ENCODE measurements at places on chromosomes 5 and 9.

DNA sequence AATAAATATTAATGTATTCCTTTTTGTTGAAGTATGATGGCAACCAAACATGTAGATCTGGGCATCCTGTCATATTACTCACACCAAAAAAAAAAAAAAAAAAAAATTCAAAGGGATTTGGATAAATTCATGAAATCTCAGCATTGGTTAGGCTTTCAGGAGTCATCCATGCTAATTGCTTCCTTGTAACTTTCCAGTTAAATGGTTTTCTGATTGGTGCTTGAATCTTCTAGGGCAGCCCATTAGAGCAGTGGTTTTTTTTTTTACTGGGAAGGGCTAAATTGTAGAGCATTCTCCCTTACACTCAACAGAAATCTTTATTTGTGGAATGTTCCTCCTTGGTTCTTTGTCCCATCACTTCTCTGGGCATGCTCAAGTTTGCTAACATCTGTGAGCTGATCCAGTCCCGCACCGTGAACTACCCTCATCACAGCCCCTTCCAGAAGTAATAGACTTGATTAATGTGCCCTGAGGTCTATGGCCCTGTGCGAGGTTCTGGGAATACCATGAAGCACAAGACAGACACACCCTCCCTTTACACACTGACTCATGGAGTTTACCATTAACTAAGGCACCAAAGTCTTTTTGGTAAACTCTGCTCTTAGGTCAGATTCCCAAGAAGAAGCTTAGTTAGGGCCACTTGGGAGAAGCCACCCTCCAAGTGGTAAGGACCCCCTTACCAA is 56.0 kb downstream of the RGS3 start:
- DNase-seq, result no peak

DNA sequence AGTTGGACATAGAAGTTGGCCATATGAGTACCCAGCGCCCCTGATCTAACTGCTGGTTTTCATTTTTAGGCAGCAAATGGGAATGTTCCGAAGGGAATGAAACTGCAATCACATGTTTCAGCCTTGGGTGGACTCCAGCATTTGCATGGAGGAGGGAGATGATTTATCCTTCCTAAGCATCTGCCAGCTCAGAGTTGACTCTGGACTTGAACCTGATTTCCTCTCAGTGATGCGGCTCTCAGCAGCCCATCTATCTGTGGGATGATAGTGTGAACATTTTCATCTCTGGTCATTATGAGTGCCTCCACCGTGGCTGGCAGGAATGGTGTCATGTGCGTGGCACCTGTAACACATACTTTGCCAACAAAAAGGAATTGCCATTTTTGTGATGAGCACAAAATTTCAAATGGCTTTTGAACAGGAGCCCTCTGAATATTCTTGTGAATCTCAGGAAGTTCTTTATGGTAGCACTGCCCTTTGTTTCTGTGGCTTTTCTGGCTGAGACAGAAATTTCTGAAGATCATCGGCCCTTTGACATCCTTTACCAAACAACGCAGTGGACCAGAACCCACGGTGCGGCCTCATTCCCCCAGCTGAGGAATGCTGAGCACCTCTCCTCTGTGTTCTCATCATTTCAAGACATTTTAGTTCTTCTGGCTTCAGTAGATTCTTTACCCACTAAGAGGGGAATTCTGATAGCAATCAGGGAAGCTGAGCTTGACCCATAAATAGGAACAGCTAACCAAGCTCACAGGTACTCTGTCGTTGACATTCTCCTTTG is 28.5 kb downstream of the FUBP3 start:
- no peak for DNase-seq

DNA sequence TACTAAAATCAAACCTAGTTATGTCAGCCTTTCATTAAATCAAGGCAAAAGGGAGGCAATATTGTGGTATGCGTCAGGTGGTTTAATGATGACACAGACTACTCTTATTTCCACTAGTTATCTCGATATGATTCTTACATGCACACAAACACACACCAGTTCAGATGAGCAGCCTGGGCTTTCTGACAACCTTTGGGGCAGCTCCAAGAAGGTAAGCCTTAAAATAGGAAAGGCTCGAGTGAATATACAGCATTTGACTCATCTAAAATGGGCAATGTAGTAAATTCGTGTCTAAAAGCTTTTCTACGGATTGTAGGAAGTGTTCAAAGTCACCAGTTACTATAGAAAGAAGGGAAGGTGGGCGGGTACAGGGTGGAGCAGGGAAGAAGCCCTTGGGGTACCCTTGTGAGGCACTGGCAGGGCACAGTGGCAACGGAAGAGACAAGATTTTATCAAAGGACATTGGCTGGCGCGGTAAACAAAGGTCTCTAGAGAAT is 1.9 kb downstream of the ANKH start:
- no peak for DNase-seq

GRCh38 chr5:139915266-139915665 is 119.7 kb downstream of the PSD2 start:
- no peak for DNase-seq

DNA sequence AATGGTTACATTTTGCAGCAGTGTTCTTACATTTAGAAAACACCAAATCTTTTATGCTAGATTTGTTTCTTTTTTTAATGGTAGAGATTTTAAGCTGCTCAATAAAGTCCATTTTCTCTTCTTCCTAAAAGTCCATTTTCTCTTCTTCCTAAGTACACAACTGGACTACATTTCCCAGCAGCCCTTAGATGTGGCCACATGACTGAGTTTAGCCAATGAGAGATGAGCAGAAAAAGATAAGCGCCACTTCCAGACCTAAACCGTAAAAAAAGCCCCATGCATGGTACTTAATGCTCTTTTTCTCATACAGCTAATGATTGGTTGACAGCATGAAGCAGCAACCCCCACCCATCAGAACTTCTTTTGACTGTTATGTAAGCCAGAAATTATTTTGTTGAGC is 206.7 kb downstream of the FAM114A2 start:
- no peak for DNase-seq

DNA sequence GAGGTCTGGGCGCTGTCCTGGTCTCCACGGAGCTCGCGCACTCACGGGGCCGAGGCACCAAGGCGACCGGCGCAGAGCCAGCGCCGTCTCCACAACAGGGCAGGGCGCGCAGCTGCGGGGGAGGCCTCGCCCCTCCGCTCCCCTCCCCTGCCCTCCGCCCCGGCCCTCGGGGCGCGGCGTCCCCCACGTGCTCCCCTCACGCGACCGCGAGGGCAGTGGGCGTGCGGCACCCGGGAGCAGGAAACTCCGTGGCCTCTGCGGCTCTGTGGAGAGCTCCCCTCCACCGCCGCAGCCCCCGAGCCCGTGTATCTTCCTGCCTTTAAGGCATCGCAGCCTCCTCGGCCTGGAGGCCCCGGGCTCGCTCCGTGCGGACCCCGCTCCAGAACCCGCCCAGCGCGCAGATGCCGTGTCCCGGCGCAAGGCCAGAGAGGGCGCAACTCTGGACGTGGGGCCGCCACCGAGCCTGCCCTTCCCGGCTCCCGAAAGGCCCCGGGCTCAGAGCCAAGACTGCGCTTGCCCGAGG is 708 bp upstream of the TUBB4B start:
- DNase-seq, result no peak

- DNase-seq, result no peak
Measured at GRCh38 chr5:52789851-52790250, 2.1 kb downstream of the ITGA1 start.

GRCh38 chr5:153515301-153515700 is 24.8 kb downstream of the GRIA1 start:
- no peak for DNase-seq

GRCh38 chr9:107630156-107630555 is 140.6 kb upstream of the KLF4 start:
- no peak for DNase-seq

- no peak for DNase-seq
Measured at GRCh38 chr9:127568618-127568970, 43.5 kb upstream of the STXBP1 start.

DNA sequence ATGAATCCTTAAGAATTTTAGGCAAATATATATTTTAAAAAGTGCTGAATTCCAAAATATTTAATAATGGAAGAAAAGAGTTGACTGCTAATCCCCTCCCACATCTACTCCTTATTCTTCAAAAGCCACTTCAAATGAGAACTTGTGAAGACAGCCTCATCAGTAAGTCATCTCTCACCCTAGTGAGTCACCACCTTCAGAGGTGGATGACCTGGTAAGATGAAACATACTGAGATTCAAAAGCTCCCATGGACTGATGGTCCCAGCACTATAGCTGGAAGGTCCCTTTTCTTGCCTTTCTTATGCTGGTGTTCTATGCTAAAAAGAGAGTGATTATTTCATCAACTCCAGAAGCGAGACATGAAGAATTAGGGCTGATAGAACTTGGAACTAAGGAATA is 37.8 kb upstream of the SPDL1 start:
- DNase-seq, result no peak

- no peak for DNase-seq
Measured at GRCh38 chr9:71977003-71977402, 65.6 kb downstream of the C9orf85 start.

GRCh38 chr5:54589786-54590185 is 72.2 kb downstream of the SNX18 start:
- DNase-seq, result no peak

DNA sequence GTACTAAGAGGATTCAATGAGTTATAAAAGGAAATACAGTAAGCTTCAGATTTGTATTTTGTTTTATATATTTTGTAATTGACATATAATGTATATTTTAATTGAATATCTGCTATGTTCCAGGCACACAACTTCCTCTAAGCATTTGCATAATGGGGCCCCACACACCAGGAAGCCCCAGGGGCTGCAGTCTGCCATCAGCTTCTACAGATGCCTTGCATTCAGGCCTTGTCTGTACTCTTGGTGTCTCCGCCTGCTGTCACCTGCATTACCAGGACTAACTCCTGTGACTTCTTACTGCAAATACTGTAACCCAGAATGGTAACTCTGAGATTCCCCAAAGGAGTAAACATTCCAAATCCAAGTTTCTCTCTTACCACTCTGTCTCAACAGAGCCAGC is 20.6 kb downstream of the ARL15 start:
- no peak for DNase-seq

- no peak for DNase-seq
Measured at GRCh38 chr9:134360897-134361296, 34.6 kb downstream of the RXRA start.

GRCh38 chr9:1083325-1083913 is 33.3 kb downstream of the DMRT2 start:
- DNase-seq, result no peak

DNA sequence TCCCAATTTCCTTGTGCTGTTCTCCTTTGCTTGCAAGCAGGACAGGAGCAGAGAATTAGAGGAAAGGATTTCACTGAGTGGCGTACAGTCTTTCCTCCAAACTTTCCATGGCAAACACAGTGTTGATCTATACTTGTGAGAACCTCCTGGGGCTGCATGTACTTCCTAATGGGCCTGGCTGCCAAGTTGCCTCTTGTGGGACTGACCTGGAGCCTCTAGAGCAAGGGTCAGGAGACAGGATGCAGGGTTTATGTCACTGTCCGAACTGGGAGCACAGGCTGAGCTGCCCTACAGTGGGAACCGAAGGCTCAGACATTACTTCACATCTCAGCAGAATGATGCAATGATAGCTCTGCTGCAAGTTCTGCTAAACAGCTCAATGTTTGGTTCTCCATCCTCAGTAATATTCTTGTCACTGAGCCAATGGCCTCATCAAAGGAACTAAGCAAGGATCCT is 102.3 kb downstream of the ENC1 start:
- DNase-seq, result no peak

DNA sequence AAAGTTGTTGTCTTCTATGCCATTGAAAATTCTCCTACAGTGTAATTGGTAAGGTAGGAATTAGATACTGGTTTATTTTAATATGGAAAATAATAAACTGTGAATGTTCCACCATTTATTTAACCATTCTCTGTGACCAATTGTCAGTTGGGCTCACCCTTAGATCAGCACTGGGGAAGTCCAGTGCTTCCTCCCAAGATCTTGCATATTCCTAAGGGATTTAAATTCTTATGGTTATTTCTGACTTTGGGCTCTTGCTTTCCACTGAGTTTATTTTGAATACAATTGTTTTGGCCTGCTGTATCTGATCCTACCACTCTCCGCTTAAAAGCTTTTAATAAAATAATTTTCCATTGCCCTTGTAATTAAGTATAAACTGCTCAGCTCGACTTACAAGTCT is 137.4 kb downstream of the OR2K2 start:
- DNase-seq, result no peak

- DNase-seq, result no peak
Measured at GRCh38 chr5:36273809-36274526, 27.7 kb downstream of the RANBP3L start.

DNA sequence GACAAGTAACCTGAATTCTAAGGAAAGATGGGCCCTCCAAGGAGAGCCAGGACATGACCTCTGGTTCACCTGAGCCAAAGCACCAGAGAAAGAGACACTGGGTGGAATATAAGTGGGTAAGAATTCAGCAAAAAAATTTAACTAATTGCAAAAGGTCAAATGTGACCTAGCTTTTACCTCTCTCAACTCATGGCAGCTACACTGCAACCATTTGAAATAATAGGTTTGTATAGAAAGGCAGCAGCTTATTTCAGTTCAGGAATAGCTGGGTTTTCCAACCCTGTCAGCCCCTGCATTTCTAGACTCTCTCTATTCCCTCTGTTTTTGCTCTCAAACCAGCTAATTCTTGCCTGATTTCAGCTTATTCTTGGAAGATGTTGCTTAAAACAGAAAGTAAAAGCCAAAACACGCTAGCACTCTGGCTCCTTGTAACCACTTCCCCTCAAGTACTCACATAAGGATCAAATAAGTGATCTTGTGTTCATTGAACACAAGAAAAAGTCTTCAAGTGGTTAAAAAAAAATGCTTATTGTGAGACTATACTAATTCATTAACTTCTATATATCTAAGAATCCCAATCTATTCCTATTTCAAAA is 101.1 kb upstream of the NR4A3 start:
- DNase-seq, result no peak

DNA sequence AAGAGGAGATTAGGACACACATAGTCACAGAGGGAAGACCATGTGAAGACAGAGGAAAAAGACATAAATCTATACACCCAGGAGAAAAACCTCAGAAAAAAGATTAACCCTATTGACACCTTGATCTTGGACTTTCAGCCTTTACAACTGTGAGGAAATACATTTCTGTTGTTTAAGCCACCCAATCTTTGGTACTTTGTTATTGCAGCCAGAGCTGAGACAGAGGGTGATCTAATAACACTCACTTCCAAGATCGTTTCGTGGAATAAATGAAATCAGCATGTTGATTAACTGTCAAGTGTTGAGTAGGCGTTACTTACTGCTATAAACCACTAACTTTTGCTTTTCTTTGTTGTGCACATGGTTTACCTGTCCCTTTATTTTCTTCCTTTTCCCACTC is 361.2 kb upstream of the RIOK2 start:
- DNase-seq, result no peak

GRCh38 chr5:98510143-98510985 is 263.1 kb upstream of the RGMB start:
- DNase-seq, result no peak

- DNase-seq, result no peak
Measured at GRCh38 chr9:94159069-94159939, 75.0 kb downstream of the PTPDC1 start.

DNA sequence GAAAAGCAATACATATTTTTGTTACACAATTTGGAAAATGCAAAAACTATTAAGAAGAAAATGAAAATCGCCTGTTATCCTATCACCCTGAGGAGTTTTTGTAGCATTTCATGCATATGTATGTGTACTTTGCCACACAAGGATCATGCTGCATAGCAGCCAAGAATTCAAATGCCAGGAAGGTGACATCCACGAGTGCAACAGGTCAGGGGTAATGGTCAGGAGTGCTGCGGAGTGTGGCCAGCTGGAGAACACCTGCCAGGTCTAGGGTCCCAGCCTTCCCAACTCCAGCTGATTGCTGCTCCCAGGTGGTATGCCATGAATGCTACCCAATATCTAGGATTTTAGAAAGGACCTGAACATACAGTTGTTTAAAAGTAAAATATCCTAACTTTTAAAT is 617.1 kb downstream of the PRELID2 start:
- no peak for DNase-seq

GRCh38 chr5:133235696-133236426 is 184.0 kb downstream of the HSPA4 start:
- no peak for DNase-seq

Measured in GOT3 (cell line).